BE2C (cell line): ENCODE measurements at places on chromosomes 11 and 22.

GRCh38 chr11:101914341-101914737 is 471 bp upstream of the CEP126 start:
- no peak for DNase-seq

- DNase-seq: no peak
Observed at GRCh38 chr11:88689548-88690240, 352.2 kb upstream of the CTSC start.

- DNase-seq: no peak
Observed at GRCh38 chr11:102994105-102994504, 38.6 kb upstream of the MMP13 start.

GRCh38 chr11:95659088-95659487 is 130.5 kb downstream of the FAM76B start:
- no peak for DNase-seq

DNA sequence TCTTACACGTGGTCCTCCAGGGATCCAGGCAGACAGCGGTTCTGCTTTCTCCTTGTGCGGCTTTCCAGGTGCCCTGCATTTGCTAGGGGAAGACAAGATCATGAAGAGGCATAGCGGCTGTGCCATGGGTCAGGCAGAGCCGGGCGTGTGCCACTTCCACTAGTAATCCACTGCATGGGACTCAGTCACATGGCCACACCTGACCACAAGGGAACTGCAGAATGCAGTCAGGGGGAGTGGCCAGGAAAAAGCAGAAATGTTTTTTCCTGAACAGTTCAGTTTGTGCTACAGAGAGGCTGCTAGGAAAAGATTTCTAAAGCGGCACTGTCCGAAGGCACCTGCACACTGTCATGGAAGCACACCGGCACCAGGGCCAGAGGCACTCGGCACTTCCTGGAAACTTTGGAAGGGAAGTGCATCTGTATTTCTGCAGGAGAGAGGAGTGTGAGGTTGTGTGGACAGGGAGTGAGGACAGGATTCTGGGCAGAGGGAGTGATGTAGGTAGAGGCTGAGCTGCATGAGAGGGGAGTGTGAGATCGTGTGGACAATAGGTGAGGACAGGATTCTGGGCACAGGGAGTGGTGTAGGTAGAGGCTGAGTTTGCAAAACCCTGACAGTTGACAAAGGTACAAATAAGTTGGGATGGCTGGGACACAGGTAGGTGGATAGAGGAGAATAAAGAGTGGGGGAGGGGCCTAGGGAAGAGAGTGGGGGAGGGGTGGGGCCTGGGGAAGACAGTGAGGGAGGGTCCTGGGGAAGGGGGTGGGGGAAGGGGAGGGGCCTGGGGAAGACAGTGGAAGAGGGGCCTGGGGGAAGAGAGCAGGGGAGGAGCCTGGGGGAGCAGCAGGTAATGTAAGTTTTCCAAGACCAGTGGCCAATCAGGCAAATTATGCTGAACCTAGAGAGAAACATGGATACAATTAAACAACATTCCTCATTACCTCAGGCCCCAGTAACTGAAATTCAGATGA is 1436.3 kb downstream of the TBC1D22A start:
- DNase-seq: no peak

DNA sequence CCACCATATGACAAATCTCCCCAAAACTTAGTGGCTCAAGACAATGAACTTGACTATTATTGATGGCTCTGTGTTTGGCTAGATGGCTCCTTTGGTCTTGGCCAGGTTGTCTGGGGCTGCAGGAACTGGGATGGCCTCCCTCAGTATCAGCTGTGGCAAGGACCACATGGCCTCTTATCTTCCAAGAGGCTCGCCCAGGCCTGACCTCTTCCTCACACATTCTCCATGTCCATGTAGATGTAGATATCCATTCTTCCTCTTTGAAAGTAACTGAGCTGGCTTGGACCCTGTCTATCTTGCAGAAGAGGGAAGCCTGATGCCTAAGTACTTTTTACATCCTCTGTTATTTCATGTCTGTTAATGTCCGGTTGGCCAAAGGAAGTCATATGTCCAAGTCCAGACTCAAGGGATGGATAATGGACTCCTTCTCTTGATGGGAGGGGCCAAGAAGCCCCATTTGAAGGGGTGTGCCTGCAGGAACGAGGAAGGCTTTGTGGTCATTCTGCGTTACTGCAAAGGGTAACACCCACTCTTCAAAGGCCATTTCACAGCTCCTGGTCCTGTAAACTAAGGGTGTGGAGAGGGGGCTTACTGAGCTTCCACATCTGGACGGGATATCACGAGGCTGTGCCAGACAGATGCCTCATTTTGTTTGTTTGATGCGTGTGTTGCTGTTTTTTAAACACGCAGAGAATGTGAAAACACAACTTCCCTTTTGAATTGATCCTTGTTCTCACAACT is 87.1 kb downstream of the GRIK4 start:
- DNase-seq: no peak

DNA sequence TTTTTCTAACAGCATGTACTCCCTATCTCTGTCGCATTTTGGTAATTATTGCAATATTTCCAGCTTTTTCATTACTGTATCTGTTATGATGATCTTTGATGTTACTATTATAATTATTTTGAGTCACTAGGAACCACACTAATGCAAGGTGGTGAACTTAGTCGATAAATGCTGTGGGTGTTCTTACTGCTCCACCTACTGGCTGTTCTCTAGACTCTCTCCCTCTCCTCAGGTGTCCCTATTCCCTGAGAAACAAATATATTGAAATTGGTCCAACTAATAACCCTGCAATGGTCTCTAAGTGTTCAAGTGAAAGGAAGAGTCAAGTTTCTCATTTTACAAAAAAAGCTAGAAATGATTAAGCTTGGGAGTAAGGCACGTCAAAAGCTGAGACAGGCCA is 10.5 kb downstream of the ARL14EP start:
- no peak for DNase-seq

DNA sequence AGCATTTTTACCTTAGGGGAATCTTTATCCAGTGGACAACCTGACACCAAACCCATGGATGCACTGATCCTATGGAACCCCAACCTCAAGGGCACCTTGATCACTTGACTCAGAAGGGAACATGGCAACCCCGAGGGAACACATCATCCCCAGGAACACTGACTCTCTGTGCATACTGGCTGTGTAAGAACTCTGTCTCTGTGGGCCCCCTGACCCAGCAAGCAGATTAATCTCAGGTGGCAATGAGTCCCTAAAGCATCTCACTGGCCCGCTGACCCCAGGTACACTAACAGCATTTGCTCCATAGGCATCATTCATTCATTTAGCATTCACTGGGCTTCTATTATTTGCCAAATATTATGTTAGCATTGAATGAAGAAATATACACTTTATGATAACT is 16.9 kb downstream of the EIF3F start:
- no peak for DNase-seq

- peak; percentile 94 for DNase-seq
Observed at GRCh38 chr22:19974268-19974861, 32.7 kb upstream of the TXNRD2 start.

DNA sequence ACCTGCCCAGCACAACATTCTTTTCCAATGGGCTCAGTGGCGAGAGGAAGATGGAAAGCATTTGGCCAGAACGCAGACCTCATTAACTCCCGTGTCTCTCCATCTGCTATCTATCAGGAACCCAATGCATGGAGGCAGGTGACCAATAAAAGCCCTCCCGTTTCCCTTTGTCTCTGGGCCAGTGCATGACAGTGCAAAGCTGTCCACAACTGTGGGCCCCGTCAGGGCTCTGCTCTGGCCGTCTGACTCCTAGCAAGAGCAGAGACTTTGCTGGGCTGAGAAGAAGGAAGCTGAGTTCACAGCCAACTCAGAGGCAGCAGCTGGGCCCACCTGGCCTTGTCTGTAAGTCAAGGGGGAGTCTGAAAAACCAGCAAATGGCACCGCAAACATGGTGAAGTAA is 177.8 kb downstream of the TENM4 start:
- DNase-seq: no peak

- peak; percentile 26 for DNase-seq
Observed at GRCh38 chr11:114026355-114026754, 33.2 kb upstream of the ZBTB16 start.

GRCh38 chr11:23217072-23217471 is 356.8 kb upstream of the CCDC179 start:
- DNase-seq: no peak

DNA sequence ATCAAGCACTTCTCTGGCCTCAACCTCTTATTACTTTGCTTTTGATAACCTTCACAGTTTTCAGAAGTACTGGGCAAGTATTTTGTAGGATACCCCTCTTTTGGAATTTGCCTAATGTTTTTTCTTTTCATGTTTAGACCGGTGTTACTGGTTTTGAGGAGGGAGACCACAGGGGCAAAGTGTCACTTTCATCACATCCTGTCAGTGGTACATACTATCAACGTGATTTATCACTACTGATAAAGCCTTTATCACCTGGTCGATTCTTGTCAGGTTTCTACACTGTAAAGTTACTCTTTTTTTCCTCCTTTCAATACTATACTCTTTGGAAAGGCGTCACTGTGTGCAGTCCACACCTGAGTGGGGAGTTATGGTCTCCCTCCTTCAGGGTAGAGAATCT is 26.7 kb downstream of the QSER1 start:
- no peak for DNase-seq

GRCh38 chr11:61978703-61979661 is 11.5 kb upstream of the FTH1 start:
- DNase-seq: no peak

DNA sequence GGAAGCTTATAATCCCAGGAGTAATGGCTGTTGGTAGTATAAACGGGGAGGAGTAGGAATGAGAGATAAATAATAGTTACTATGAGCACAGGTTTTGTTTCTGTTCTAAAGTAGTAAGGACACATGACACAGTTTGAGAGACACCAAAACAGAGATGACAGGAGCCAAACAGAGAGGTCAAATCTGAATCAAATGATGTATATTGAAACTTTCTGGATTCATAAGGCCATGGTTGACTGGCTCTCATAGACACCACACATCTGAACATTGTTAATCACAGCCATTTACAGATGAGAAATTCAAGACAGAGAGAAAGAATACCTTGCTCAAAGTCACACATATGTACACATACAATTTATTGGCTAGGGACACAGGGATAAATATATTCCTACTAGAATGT is 63.4 kb upstream of the UCP3 start:
- no peak for DNase-seq

DNA sequence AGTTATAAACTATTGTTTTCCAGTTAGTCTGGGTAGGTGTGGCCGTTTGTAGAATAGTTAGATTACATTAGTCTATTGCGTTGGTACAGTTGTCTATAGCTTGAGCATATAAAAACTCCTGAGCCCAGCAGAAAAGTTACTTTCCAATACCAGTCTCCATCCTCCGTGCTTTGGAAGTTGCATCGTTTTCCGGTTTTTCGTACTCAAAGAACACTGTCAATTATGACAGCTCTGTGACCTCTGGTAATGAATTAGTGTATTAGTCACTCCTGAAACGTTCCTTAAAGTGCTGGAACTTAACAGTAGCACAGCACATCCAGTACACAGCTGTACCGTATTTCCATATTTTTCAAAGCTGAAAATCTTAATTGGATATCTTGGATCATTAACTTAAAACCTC is 808 bp upstream of the MSANTD2 start:
- no peak for DNase-seq

DNA sequence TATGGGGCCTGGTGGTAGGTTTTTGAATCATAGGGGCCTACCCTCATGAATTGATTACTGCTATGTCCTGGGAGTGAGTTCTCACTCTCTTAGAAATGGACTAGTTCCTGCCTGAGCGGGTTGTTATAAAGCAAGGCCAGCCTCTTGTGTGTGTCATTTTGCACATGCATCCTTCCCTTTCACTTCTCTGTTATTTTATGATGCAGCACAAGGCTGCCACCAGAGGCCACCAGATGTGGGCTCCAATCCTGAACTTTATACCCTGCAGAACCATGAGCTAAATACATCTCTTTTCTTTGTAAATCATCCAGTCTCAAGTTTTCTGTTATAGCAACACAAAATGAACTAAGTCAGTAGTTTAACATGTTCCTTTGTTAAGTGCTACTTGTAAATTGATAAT is 251.4 kb downstream of the BLID start:
- no peak for DNase-seq

- DNase-seq: no peak
Observed at GRCh38 chr22:32932176-32932575, 126.0 kb downstream of the SYN3 start.

- DNase-seq: no peak
Observed at GRCh38 chr11:99671808-99672409, 651.2 kb downstream of the CNTN5 start.

DNA sequence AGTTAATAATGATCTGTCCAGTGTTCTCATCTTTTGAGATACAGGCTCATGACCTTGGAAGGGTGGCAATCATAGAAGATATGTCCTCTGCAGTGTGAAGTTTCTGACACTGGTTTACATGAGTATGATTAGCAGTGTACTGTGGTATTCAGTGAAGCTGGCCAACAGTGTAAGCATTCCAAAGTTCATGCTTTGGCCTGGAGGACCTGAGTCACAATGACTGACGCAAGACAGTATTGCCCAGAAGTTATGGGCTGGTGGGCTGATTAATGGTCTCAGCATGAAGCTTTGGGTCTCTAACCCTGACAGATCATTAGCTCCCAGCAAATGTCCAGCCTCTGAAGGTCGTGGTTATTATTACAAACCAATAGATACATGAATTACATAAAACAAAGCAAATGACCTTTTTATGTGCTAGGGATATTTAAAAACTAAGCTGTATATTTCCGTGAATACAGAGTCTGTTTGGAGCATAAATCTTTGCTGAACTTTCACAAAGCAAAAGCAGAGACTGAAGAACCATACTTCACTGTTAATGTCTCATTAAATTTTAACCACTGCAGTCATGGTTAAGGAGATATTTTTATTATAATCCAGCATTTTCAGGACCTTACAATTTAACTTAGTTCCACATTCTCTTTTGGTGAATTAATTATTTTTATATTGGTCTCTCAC is 28.3 kb upstream of the USP47 start:
- no peak for DNase-seq

GRCh38 chr22:31680861-31681341 is 18.9 kb upstream of the PISD start:
- DNase-seq: no peak

GRCh38 chr11:5124891-5125620 is 13.1 kb downstream of the OR52A5 start:
- DNase-seq: no peak
